ENCODE measurements at places on chromosomes 12 and 14.

- peak; percentile 62 for DNase-seq
Measured at GRCh38 chr14:52299692-52300278, 14.3 kb upstream of the PTGER2 start.

- DNase-seq = no peak
Measured at GRCh38 chr12:51000245-51000644, 25.9 kb downstream of the SLC11A2 start.

DNA sequence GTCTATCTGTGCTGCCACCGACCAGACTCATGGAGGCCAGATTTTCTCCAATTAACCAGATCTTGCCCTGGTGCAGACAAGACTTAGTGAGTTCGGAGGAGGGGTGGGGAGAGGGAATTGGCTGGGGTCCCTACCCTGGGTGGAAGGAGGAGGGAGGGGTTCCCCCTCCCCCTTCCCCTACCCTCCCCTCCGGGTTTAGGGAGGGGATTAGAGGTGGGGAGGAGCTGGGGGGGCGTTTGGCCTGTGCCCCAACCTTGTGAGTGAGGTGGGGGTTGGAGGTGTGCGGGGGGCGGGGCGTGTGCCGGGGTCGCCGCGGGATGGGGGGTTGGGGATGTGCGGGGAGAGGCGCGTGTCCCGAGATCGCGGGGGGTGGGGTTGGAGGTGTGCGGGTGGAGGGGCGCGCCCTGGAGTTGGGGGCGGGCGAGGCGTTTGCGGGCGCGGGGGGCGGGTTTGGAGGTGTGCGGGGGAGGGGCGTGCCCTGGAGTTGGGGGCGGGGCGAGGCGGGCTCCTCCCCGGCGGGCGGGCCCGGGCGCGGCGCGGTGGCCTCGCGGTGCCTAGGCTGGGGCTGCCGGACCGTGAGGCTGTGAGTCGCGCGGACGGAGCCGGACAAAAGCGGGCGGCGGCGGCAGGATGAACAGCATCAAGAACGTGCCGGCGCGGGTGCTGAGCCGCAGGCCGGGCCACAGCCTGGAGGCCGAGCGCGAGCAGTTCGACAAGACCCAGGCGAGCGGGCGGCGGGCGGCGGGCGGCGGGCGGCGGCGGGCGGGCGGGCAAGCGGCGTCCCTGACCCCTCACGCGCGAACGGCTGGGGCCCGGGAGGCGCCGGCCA lies at the start of gene HIP1R:
HIP1R (plus strand) TSS at position 537 of the 829 bp plus-strand sequence; CDS start at position 631, 94 bp downstream.
- peak; percentile 77 for DNase-seq

DNA sequence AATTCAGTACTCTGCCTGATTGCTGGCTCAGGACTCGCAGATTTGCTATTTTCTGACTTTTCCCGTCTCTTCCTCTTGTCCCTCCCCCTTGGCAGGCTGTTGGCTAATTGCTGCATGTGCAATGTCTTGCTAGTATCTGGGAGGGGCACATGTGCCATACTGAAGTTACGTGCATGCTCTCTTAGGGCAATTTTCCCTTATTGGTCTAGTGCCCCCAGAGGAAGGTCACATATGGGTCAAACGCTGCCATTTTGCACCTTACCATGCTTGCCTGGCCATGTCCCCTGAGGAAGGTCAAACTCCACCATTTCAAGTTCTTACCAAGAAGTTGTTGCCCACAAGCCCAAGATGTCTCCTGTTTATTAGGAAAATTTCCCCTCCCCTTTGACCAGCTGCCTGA lies 13.9 kb upstream of the ERC1 start:
- DNase-seq = no peak

GRCh38 chr12:65450625-65451024 lies 172.1 kb downstream of the MSRB3 start:
- no peak for DNase-seq

GRCh38 chr12:41819948-41820347 lies 324.7 kb downstream of the GXYLT1 start:
- DNase-seq = no peak

GRCh38 chr14:56207626-56208292 lies 89.5 kb downstream of the PELI2 start:
- no peak for DNase-seq

- peak; percentile 40 for DNase-seq
Measured at GRCh38 chr12:24361877-24362580, 412.6 kb upstream of the SOX5 start.

GRCh38 chr12:23169012-23169695 lies 544.2 kb downstream of the ETNK1 start:
- no peak for DNase-seq

DNA sequence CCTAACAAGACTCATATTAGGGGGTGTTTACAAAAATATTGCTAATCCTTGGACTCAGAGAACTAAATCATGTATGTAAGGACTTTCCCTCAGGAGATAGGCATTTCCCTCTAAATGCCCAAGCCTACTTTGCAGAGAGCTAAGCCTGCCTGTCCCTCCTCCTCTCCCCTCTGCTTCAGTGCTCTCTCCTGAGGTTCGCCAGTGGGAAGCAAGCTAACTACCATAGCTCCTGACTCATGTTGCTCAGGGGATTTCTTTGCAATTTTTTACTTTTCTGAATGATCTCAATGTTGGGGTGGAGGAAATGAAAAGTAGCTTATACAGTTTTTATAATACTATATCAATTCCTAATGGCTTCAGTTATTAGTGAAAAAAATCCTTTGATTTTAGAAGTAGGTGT lies 29.6 kb downstream of the IFT43 start:
- no peak for DNase-seq

DNA sequence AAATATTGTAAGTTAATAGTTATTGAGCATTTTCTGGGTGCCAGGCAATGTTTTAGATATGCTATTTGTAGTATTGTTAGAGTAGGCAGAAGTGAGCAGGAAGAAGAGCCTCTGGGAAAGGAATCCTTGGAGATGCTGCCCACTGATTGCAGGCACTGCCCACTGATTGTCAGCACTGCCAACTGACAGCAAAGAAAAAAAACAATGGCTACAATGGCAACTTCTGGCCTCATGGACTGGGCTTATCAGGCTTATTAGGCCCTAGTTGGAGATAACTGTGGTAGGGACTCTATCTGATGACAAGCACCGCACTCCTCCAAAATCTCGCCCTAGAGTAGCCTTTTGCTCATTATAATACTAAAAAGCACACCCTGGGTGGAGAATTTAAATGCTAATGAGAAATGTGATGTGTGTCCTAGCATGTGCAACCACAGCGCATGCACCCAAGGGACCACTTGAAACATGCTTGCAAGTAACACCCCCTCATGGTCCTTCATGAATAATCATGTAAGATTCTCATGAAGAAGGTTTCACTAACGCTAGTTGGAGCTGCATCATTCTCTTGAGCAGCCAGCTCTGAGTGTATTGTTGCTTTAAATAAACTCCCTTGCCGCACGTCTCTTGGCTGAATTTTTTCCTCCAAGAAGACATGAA lies 103.5 kb upstream of the PPP4R3A start:
- no peak for DNase-seq

- DNase-seq = no peak
Measured at GRCh38 chr14:34605461-34605860, 24.5 kb downstream of the SNX6 start.

DNA sequence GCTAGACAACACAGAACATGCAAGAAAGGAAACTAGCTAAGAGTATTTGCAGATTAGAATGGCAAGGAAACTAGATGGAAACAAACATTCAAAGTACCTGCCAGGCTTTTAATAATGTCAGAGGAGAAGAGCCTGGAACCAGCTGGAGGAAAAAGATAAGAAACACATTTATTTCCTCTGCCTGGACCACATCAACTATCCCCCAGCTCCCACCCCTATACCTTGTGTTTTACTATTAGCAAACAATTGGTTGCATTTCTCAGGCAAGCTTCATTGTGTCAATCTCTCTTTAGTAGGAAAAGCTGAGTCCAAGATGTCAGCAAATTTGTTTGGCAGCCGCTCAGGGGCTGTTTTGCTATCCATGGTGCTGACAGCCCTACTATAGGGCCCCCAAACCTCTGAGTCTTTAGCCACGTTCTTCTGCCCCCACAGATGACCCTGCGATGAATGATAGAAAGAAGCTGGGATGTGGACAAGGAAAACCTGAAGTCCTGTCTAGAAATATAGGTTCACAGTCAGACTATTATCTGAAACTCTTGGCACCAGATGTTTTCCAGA lies 11.6 kb upstream of the SYNDIG1L start:
- no peak for DNase-seq

DNA sequence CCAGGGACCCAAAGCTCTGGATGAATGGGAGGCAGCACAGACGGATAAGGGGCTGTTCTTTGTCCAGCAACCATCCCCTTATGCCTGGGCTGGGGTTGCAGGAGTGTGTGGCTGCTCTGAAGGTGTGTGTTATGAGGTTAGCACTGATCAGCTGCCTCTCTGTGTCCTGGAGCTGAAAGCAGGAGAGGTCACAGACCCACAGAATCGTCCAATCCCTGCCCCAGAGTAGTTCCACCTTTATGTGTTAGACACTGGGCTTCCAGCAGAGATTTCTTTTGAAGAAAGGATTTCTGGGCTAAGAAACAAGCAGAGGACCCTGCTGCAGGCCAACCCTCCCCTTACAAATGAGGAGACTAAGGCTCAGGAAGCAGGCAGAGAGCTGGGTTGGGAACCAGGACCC lies 62.4 kb downstream of the ARL6IP4 start:
- DNase-seq = no peak

DNA sequence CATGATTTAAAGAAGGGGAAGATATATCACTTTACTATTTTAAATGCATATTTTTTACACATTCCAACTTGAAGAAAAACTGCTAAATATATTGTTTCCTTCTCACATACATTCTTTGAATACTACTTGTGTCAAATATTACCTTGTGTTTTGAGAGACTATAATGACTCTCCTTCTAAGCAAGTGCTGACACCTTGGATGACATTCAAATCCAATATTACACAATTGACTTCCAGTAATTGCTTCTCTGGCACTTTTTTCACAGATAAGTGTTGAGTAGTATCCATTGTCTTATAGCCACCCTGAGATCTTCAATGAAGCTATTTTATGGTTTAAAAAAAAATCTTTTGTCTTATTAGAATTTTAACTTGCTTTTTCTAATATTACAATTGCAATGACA lies 61.2 kb upstream of the ST8SIA1 start:
- DNase-seq = no peak

Data from NCI-H69 (cell line).